Jurkat, Clone E6-1 (cell line): ENCODE measurements at places on chromosomes 1 and 21.

GRCh38 chr1:112257043-112257835 lies 138.8 kb upstream of the CTTNBP2NL start:
- DNase-seq: no peak

DNA sequence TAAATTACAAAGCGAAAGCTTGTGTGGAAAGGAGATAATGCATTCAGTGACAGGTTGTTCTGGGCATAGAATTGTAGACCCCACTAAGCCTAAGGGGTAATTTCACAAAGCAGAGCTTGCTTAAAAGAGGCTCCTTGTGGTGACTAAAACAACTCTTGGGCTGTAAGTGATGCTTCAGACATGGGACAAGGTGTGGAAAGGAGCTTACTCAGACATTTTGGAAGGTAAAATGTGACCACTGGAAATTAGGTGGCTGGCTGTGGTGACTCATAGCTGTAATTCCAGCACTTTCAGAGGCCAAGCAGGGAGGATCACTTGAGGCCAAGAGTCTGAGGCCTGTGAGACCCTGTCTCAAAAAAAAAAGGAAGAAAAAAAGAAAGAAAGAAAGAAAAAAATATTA lies 51.1 kb upstream of the LRRC8C start:
- DNase-seq: no peak

DNA sequence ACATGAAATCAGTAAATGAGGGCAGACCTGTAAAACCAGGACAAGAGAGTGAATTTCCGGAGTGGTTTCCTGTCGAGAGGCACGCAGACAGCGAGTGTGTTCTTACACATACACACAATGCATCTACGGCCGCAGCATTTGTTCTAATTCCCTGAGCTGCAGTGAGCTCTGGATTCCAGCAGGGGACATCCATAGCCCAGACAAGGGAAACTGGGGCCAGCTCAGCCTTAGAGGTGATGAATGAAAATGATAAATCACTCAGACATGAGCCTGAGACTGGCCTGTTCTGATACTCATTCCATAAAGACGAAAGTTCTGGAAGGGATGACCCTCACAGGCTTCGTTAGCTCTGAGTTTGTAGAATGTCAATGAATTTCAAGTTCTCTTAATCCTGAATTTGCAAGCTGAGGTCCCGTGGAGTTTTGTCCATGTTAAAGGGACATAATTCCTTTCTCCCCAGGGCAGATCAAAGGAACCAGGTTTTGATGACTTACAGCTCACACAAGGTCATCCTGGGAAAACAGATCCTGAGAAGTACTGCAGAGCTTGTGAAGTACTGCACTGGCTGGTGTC lies 207.9 kb upstream of the C1orf87 start:
- DNase-seq: peak; percentile 80

GRCh38 chr1:200468264-200469001 lies 58.6 kb upstream of the ZNF281 start:
- DNase-seq: no peak

DNA sequence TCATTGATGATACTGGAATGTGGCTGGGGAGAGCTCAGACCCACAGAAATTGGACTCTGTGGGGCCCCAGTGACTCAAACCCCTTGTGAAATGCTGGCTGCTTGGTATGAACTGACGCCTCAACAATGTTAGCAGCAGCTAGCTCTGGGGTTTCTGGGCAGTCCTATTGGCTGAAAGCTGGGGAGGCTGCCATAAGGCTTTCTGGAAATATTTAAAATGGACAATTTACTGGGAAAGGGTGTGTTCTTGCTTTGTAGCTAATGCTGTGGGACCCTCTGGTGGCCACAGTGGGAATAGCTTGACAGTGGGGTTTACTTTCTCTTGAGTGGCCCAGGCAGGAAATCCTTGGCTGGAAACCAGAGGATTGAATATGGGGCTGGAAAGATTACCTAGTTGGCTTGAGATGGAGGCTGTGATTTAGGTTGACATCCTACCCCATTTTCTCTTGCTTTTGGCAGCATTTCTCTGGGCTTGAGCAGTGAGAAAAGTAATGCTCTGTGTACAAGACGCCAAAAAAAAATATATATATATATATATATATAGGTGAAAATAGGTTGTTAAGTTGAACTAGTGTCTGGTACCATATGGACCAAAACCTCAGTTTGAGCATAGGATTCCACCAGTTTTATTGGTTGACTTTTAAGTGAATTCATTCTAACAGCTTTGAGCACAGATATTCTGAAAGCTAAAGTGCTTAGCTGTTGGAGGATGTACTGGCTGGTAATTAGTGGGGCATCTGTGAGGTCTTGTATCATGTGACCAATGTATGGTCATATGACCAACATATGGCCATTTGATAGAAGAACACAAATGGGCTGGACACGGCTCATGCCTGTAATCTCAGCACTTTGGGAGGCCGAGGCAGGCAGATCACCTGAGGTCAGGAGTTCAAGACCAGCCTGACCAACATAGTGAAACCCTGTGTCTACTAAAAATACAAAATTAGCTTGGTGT lies 8.2 kb upstream of the S100A10 start:
- DNase-seq: peak; percentile 74

DNA sequence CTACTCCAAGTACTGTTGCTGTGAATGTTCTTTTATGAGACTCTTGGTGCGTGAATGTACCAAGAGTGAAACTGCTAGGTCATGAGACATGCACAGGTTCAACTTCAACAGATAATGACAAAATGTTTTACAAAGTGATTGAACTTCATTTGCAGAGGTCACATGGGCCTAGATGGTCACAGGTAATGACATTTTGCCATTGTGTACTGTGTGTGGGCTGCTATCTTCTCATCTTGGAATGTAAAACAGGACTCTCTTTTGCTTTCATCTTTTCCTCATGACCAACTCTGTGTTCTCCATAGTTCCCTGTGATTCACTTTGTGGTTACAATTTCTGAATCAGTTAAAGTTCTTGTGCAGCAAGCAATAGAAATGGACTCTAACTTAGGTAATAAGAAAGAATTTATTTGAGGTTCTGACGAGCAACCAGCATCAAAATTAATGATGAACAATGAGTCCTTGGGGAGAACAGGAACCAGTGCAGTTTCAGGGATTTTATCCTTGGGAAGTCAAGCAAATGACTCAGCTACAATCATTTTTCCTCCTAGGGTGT lies 16.2 kb upstream of the TSNAX start:
- no peak for DNase-seq

DNA sequence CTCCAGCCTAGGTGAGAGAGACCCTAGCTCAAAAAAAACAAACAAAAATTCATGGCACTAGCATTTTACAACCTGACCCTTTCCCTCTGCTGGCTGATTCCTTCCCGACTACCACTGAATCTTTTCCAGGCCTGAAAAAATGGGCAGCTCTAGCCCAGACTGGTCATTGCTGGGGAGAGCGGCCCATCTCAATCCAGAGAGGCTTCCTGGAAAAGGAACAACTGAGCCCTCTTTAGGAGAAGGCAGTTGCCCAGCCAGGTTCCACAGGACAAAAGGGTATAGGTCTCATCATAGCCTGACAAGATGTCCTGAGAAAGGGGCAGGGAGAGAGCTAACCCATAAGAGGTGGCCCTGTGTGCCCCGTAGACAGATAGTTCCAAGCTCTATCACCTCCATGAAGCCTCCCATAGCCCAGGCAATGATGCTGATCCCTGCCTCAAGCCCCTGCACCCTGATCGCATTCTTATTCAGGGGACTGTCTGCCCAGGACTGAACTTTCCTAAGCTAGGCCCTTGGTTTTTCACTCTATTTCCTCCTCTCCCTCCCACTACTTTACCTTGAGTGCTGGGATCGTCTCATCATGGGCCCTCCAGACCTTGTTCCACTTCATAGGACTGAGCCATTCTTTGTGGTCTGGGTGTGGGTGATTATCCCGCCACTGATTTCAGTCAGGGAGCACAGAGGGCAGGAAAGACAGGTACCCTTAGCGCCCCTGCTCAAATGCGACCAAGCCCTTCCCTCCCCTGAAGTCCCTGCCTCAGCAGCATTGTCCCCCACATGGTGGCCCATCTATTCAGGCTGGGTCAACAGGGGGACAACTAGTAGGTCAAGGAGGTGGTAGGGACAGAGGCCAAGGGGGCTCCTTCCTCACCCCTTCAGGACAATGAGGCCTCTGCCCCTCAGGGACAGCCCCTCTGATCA lies 18.2 kb downstream of the RHBG start:
- no peak for DNase-seq

DNA sequence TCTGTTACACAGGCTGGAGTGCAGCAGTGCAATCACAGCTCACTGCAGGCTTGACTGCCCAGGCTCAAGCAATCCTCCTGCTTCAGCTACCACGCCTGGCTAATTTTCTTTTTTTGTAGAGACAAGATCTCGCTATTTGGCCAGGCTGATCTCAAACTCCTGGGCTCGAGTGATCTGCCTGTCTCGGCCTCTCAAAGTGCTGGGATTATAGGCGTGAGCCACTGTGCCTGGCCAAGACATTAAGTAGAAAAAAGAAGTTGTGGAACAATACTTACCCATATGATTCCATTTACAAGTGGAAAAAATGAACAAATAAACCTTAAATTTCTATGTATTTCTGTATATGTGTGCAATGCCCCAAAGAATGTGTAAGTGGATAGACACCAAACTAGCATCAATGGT lies 30.3 kb upstream of the ID3 start:
- no peak for DNase-seq

GRCh38 chr1:57017200-57017599 lies 51.4 kb upstream of the C8B start:
- DNase-seq: no peak

- peak; percentile 46 for DNase-seq
Measured at GRCh38 chr1:226804907-226805759, 65.3 kb upstream of the PSEN2 start.

- no peak for DNase-seq
Measured at GRCh38 chr1:170510163-170510562, 21.8 kb upstream of the GORAB start.

- DNase-seq: peak; percentile 18
Measured at GRCh38 chr1:51622455-51622913, 5.6 kb downstream of the OSBPL9 start.

GRCh38 chr1:237748171-237748960 lies 142.4 kb downstream of the ZP4 start:
- no peak for DNase-seq

DNA sequence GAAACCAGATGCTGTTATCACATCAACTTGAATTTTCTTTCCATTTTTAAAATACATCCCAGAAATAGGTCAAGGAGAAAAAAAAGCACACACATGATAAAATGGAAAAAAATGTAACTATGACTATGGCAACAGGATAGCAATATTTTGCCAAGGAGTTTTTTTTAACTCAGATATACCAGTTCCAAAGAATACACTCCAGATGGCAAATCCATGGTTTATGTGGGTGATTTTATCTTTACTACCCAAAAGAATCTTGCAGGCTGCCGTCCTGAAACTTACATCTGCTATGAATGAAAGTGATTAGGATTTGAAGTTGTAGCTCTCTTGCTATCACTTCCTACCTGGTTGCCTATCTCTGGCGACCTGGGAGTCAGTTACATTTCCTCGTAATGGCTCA lies 91.0 kb upstream of the PLPPR4 start:
- DNase-seq: no peak

DNA sequence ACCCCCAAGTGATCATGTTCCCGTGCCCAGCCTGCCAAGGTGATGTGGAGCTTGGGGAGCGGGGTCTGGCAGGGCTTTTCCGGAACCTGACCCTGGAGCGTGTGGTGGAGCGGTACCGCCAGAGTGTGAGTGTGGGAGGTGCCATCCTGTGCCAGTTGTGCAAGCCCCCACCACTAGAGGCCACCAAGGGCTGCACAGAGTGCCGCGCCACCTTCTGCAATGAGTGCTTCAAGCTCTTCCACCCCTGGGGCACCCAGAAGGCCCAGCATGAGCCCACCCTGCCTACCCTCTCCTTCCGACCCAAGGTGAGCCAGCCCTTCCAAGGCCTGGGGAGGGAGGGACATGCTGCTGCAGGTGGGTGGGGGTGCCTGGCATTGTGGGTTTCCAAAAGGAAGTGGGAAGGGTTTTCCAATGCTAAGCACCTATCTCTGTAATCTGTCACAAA lies 2.3 kb downstream of the TRIM46 start:
- DNase-seq: peak; percentile 41

DNA sequence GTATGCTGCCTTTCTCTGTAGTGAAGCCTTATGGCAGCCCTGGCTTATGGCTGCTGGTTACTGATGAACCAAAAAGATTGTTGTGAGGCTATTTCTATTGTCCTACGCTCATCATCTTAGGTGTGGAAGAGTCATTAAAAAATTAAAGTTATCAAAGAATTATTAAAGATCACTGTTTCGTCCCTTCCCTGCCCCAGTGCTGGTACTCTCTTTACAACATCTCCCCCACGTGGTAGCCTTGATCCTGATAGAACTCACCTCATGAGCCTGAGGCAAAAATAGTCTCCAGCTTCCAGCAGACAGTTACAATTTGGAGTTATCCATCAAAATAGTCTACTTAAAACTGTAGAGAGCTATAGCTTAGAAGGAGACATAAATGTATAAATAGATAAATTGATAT lies 201.5 kb downstream of the S1PR1 start:
- DNase-seq: peak; percentile 52

GRCh38 chr1:43821471-43821870 lies 112.1 kb upstream of the ARTN start:
- no peak for DNase-seq

GRCh38 chr1:224095339-224095738 lies 18.6 kb upstream of the FBXO28 start:
- DNase-seq: no peak

DNA sequence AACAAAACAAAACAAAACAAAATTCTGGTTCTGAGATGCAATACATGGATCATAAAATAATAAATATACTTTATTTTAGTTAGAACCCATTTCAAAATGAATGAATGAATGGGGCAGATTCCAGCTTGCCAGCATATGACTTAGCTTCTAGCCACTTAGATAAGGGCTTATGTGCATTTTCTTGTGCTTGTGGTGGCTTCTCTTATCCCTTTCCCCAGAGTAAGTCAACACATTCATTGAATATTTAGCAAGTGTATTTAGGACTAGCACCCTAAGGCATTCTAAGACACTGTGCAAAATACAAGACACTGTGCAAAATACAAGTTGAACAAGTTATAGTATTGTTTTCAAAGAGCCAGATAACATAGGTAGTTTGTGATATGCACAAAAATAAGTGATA lies 4.7 kb downstream of the ADIPOR1 start:
- DNase-seq: no peak

DNA sequence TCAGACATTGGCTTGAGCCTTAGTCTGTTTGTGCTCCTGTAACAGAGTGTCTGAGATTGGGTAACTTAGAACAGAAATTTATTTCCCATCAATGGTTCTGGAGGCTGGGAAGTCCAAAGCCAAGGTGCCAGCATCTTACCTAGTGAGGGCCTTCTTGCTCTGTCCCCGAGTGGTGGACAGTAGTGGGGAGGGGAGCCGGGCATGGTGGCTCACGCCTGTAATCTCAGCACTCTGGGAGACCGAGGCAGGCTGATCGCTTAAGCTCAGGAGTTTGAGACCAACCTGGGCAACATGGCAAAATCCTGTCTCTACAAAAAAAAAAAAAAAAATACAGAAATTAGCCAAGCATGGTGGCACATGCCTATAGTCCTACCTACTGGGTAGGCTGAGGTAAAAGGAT lies 336.5 kb upstream of the VAMP3 start:
- DNase-seq: no peak

GRCh38 chr1:228340686-228341449 lies 65.8 kb downstream of the TRIM11 start:
- no peak for DNase-seq

GRCh38 chr1:236078993-236079392 lies 14.1 kb upstream of the NID1 start:
- DNase-seq: no peak
